Right ventricle myocardium inferior (tissue), 1 donor: ENCODE measurements at places on chromosomes 5 and 9.

GRCh38 chr9:127223810-127224177, 40.8 kb upstream of the GARNL3 start:
- DNase-seq = no peak

DNA sequence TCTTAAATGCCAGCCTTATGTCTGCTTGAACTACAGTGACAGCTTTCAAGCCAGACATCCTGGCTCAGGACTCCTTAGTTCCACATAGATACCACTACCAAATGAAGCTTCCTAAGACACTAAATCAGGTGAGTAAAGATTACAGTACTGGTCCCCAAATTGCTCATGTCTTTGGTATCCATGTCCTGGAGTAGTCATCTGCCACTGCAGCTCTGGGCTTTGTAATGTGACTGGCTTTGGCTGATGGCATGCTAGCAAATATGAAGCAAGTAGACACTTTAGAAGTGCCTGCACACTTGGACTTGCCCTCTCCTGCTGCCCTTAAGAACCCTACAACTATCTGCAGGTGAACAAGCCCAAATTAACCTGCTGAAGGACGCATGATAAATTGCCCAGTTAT, 334.9 kb downstream of the BNC2 start:
- DNase-seq = no peak

GRCh38 chr9:6926436-6926835, 168.7 kb downstream of the KDM4C start:
- no peak for DNase-seq

- no peak for DNase-seq
These were observed 905.6 kb upstream of the CDH6 start for GRCh38 chr5:30287890-30288289.

DNA sequence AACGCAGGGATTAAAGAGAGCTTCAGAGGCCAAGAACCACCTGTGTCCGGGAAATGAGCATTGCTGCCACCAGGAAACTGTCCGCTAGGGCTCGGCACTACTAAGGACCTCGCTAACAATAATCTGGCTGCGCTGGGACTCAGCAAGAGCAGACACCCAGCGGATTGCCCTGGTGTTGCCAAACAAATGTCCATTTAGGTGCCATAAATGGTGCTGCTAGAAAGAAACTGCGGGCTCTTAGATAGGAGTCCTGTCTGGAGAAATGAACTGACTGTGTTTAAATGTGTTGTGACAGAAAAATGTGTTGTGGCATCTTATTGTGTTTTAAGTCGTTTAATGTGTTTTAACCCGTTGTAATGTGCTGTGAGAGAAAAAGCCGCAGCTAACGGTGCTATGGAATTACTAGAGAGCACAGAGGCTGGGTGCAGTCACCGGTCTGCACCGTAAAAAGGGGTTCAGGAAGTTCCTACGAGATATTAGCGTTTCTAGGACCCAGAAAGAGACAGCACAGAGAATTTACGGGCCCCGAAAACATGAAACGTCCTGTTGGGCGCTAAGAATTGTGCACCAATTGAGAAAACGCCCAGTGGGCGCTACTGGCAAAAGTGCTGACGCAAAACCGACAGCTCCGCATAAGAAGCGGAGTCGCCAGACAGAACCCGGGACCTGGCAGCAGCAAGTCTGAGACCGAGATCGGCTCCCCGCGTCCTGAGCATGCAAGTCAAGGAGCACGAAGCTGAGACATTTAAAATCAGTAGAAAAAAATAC, 90.6 kb downstream of the ANXA2R start:
- DNase-seq = peak; percentile 82

DNA sequence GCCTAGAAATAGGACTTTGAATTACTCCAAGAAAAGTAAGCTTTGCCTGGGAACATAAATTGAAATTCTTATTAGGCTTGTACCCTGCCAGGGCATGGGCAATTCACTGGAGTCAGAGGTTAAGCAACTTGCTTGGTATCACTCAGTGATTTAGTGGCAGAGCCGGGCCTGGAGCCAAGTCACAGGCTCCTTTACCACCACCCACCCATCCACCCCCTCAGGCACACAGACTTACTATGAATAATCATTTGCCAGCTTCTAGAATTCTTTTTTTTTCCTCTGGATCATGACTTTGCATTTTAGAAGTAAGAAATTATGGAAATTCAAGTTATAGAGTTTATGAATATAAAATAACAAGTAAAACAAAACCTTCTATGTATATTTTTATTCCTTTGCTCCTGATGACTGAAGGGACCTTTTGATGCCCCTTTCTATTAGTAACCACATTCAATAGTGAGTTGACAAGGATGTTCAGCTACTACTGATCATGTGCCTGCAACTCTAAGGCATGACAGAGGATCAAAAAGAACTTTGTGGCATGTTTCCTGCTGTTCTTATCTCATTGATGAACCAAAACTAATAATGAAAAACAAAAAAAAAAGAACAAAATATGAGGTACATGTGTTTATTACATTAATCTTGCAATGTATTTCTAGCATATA, 614.7 kb downstream of the TLR4 start:
- DNase-seq = no peak

- DNase-seq = no peak
These were observed 117.8 kb downstream of the MAST4 start for GRCh38 chr5:66713998-66714397.

DNA sequence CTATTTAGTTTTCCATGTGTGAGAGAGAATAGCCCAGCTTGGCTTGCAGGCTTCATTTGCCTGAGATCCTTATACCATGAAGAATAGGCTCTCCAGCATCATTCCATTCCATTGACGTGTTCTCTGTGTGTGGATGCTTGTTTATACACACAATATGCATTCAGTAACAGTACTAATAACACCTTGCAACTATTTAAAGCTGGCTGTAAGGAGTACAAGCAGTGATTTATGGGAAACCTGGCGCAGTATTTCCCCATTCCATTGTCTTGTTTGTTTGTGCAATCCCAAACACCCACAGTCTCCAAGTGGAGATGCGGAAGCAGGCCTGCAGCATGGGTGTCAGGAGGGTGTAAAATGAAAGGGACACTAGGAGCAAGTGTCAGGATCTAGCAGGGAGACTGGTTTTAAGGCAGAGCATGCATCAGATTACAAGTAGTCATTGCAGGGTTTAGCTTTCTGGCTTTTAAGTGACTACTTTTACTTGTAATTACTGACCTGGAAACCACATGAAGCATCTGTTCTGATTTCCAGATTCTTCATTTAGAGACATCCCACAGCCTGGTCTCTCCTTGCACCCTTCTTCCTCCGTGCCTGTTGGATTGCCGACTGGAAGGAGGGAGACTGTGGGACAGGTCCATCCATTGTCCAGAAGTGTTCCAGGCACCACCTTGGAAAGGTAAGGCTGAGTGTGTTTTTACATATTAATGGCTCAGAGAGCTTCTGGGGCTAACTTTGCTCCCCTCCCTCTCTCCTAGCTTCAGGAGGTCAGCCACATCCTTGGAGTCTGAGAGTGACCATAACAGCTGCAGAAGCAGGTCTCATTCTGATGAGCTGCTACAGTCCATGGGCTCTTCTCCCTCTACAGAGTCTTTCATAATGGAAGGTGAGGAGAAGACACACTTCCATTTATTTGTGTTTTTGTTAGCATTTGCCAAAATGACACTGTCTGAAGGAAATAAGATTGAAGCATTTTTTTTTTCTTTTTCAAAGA, 241.6 kb downstream of the ARHGEF28 start:
- DNase-seq = no peak

- DNase-seq = no peak
These were observed 106.0 kb downstream of the PHF2 start for GRCh38 chr9:93682155-93682968.

GRCh38 chr5:78006449-78006848, 230.3 kb upstream of the TBCA start:
- no peak for DNase-seq

DNA sequence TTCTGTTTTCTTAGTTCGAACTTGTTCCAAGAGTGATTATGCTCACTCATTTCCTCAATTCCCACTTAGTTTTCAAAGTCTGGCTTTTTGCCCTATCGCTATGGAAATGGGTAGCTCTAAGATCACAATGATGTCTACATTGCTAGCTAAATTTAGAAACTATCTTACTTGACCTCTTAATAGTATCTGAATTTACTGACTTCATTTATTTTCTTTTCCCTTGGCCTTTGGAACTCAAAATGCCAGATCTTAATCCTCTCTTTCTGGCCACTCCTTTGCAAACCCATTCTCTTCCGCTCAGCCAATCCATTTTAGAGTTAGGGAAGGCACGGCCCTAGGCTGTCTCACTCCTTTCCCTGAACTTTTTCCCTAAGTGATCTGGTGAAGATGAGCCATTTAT, 137.0 kb downstream of the FER start:
- no peak for DNase-seq

- DNase-seq = no peak
These were observed 82.9 kb downstream of the GRAMD2B start for GRCh38 chr5:126506079-126506478.

- no peak for DNase-seq
These were observed 50.4 kb downstream of the ROR2 start for GRCh38 chr9:91899594-91899993.

- no peak for DNase-seq
These were observed 99.6 kb downstream of the BASP1 start for GRCh38 chr5:17316970-17317459.

DNA sequence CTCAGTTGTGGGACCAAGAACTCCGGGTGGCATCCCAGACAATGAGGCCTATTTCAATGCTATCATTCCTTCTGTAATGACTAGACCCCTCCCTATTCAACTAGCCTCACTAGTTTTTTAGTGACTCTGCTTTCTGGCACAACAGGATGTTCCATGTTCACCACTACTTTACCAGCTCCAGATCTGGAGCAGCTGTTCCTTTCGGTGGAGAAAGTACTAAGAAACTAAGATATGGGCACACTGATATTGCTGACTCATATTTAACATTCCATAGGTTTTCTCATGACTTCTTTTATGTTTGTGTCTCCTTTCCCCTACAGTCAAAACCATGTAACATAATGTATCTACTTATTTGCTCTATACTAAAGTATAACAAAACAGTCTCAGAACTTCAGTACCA, 24.1 kb downstream of the IL33 start:
- DNase-seq = no peak

- DNase-seq = no peak
These were observed 4.0 kb downstream of the BRD3 start for GRCh38 chr9:134063571-134064450.

GRCh38 chr5:39191216-39191615, 28.1 kb downstream of the FYB1 start:
- DNase-seq = no peak

- no peak for DNase-seq
These were observed 7.6 kb upstream of the SLC9A3 start for GRCh38 chr5:531749-532315.
